ENCODE measurements at places on chromosomes 4 and X.

GRCh38 chr4:154507156-154507555, 15.6 kb upstream of the DCHS2 start:
- H3K4me3 ChIP-seq = no peak overlapping the region
- DNase-seq = no peak
- peaks cover 3% of the 10 kb centered on the region for H3K27me3 ChIP-seq
- H3K36me3 ChIP-seq = no peaks in the 10 kb centered on the region

DNA sequence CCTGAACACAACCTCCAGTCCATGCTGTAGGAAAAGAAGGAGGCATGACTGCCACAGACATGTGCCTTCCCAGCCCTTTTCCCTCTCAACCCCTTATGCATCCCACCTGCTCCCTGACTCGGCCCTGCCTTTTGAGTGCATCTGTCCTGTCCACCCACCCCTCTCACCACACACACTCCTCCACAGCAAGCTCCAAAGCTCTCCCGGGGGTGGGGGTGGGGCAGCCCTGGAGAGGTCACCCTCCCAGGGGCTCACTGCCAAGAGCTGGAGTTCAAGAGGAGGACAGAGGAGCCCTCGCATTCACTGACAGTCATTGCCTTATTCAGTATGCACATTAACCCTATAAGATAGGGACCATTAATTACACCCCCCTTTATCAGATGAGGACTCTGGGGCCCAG, 46.6 kb upstream of the MAMLD1 start:
- H3K4me1 ChIP-seq = no peaks in the 10 kb centered on the region
- H3K36me3 ChIP-seq = no peaks in the 10 kb centered on the region
- no peaks in the 10 kb centered on the region for H3K27me3 ChIP-seq
- no peak for DNase-seq
- H3K4me3 ChIP-seq = no peak overlapping the region

DNA sequence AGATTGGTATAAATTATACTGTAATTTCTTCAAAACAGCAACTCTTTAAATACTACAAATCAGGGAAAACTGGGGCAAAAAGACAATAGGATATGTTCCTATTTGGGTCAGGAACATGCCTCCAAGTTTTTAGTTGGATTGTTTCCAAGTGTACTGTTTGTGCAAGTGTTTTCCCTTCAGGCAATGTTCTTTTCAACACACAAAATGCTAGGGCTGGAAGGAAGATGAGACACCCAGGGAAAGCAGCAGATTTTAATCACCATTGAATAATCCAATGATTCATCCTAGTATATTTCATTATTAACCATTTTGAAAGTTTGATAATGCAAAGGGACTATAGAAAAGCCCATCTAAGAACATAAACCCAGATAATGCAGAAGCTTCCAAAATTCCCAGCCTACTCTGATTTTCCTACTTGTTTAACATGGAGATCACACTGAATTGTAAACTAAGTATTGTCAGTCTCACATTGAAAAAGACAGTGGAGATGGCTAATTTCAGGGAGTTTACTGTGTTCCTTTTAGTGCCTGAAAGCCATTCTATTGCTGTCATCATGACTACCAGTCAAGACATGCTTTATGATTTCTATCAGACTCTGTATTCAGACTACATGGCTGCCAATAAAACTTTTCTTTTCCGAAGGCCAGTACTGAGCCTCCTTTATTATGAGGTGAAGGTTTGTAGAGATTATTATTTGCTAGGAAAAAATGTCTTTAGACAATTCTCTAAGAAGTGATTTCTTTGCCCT, 38.6 kb downstream of the COL4A6 start:
- no peaks in the 10 kb centered on the region for H3K27me3 ChIP-seq
- no peaks in the 10 kb centered on the region for H3K36me3 ChIP-seq
- no peak overlapping the region for H3K4me3 ChIP-seq
- no peaks in the 10 kb centered on the region for H3K4me1 ChIP-seq

GRCh38 chr4:77094496-77094895, 18.7 kb upstream of the CCNI start:
- H3K27ac ChIP-seq = no peak overlapping the region
- H3K27me3 ChIP-seq = no peaks in the 10 kb centered on the region
- no peaks in the 10 kb centered on the region for H3K4me1 ChIP-seq
- H3K4me3 ChIP-seq = no peak overlapping the region
- no peaks in the 10 kb centered on the region for H3K36me3 ChIP-seq

GRCh38 chr4:142413485-142413884, 432.6 kb downstream of the INPP4B start:
- no peaks in the 10 kb centered on the region for H3K36me3 ChIP-seq
- no peaks in the 10 kb centered on the region for H3K27me3 ChIP-seq

GRCh38 chr4:13522282-13523104, 21.8 kb downstream of the NKX3-2 start:
- peak overlapping the region; percentile 22 for H3K4me3 ChIP-seq
- H3K4me1 ChIP-seq = no peaks in the 10 kb centered on the region
- no peak overlapping the region for H3K27ac ChIP-seq
- DNase-seq = no peak
- H3K27me3 ChIP-seq = peaks cover 71% of the 10 kb centered on the region

- DNase-seq = no peak
- H3K4me3 ChIP-seq = no peak overlapping the region
- H3K36me3 ChIP-seq = peaks cover 11% of the 10 kb centered on the region
- no peak overlapping the region for H3K27ac ChIP-seq
Measured at GRCh38 chr4:39893693-39894072, 84.0 kb downstream of the PDS5A start.

GRCh38 chr4:53935780-53936179, 128.6 kb downstream of the CHIC2 start:
- H3K27ac ChIP-seq = no peak overlapping the region
- H3K27me3 ChIP-seq = no peaks in the 10 kb centered on the region
- DNase-seq = no peak
- H3K4me3 ChIP-seq = no peak overlapping the region
- no peaks in the 10 kb centered on the region for H3K4me1 ChIP-seq
- no peaks in the 10 kb centered on the region for H3K36me3 ChIP-seq

GRCh38 chr4:79820427-79820826, 252.6 kb downstream of the ANTXR2 start:
- H3K27me3 ChIP-seq = no peaks in the 10 kb centered on the region
- no peak overlapping the region for H3K27ac ChIP-seq
- no peaks in the 10 kb centered on the region for H3K36me3 ChIP-seq
- DNase-seq = no peak
- H3K4me1 ChIP-seq = no peaks in the 10 kb centered on the region

GRCh38 chr4:179605196-179605595, 2163.0 kb upstream of the AGA start:
- H3K4me3 ChIP-seq = no peak overlapping the region
- H3K4me1 ChIP-seq = no peaks in the 10 kb centered on the region
- no peaks in the 10 kb centered on the region for H3K36me3 ChIP-seq
- H3K27me3 ChIP-seq = no peaks in the 10 kb centered on the region
- DNase-seq = no peak

DNA sequence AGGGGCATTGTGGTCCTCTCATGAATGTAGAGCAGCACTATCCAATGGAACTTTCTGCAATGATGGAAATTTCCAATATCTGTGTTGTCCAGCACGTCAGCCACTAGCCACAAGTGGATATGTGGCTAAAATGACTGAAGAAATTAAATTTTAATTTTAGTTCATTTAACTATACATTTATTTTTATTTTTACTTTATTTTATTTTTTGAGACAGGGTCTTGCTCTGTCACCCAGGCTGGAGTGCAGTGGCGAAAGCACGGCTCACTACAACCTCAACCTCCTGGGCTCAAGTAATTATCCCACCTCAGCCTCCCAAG, 13.3 kb upstream of the RBBP7 start:
- H3K4me3 ChIP-seq = peak overlapping the region; percentile 62
- H3K4me1 ChIP-seq = no peaks in the 10 kb centered on the region
- no peak for DNase-seq
- peak overlapping the region; percentile 76 for H3K27ac ChIP-seq
- H3K27me3 ChIP-seq = no peaks in the 10 kb centered on the region
- H3K36me3 ChIP-seq = no peaks in the 10 kb centered on the region

DNA sequence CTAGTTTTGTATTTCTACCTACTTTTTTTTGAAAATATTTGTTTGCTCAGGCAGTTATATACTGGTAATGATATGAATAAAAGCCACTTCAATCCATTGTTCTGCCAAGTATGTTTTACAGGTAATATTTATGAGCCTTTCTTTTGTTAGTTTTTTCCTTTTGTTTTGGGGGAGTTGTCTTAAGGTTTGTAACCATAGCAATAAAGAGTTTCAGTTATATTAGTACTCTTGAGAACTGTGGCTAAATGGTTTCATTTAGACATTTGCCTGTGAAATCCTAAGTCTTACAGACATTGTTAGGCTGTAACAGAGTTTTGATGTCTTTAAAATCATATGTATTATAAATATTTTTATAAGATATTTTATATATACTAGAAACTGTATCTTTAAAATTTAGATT, 150.1 kb downstream of the DIPK2B start:
- H3K27me3 ChIP-seq = no peaks in the 10 kb centered on the region
- no peak overlapping the region for H3K27ac ChIP-seq
- H3K4me3 ChIP-seq = no peak overlapping the region
- peaks cover 11% of the 10 kb centered on the region for H3K36me3 ChIP-seq

- peaks cover 4% of the 10 kb centered on the region for H3K27me3 ChIP-seq
- no peak for DNase-seq
- H3K27ac ChIP-seq = no peak overlapping the region
- no peak overlapping the region for H3K4me3 ChIP-seq
Measured at GRCh38 chrX:39050427-39050826, 249.2 kb downstream of the MID1IP1 start.

- H3K4me1 ChIP-seq = no peaks in the 10 kb centered on the region
- no peak overlapping the region for H3K27ac ChIP-seq
- H3K4me3 ChIP-seq = no peak overlapping the region
- no peak for DNase-seq
- no peaks in the 10 kb centered on the region for H3K36me3 ChIP-seq
Measured at GRCh38 chr4:24443200-24443599, 141.2 kb downstream of the DHX15 start.

DNA sequence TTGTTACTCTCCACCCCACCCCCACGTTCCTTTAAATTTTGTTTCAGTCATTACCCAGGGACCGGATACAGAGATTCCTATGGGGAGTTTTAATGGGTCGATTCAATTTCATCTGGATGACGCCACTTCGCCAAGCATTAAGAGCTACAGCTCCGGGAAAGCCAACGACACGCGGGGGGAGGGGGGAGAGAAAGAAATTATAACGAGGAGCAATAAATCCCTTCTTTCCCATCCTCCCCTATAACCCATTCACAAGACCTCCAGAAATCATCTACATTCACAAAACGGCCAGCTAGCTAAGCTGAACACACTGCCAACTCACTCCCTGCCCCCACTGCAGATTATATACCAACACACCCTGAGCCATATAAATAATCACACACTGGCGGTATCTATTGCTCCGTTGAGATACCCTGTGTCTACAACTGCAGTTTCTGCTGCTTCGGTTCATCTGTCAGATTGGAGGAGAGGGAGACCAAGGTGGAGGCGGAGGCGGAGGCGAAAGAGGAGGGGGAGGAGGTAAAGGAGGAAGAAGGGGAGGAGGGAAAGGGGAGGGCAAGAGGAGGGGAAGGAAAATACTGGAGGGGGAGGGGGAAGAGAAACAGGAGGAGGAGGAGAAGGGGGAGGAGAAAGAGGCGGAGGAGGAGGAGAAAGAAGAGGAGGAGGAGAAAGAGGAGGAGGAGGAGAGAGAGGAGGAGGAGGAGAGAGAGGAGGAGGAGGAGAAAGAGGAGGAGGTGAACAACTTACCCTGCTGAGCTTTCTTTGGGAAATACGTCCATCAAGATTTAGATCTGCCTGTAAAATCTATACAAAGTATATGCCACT, 113.9 kb upstream of the VAMP7 start:
- peak overlapping the region; percentile 64 for H3K4me3 ChIP-seq
- peak; percentile 52 for DNase-seq
- H3K27me3 ChIP-seq = no peaks in the 10 kb centered on the region

DNA sequence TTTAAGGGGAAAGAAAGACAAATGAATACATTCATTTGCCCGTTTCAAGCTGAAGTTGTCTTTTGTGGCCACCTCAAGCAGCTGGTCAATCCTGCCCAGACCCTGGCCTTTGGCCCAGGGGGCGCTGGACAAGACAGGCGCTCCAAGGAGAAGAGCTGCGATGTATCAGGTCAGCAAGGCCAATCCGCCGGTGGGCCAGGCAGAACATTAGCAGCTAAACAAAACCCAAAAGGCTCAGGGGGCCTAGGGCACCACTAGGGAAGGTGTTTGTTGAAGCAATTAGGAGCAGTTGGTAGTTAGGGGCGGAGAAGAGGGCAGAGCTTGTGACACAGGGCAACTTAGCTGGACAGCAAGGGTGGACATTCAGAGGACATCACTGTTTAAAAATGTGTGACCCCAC, 60.8 kb upstream of the TMEM33 start:
- H3K27ac ChIP-seq = no peak overlapping the region
- H3K4me3 ChIP-seq = no peak overlapping the region
- H3K27me3 ChIP-seq = peaks cover 25% of the 10 kb centered on the region

GRCh38 chr4:148975464-148975863, 533.2 kb upstream of the NR3C2 start:
- no peaks in the 10 kb centered on the region for H3K27me3 ChIP-seq
- no peaks in the 10 kb centered on the region for H3K4me1 ChIP-seq

GRCh38 chr4:8221476-8221875, 22.4 kb downstream of the SH3TC1 start:
- H3K27me3 ChIP-seq = no peaks in the 10 kb centered on the region
- no peak overlapping the region for H3K27ac ChIP-seq
- no peaks in the 10 kb centered on the region for H3K36me3 ChIP-seq
- no peaks in the 10 kb centered on the region for H3K4me1 ChIP-seq
- no peak overlapping the region for H3K4me3 ChIP-seq
- no peak for DNase-seq

DNA sequence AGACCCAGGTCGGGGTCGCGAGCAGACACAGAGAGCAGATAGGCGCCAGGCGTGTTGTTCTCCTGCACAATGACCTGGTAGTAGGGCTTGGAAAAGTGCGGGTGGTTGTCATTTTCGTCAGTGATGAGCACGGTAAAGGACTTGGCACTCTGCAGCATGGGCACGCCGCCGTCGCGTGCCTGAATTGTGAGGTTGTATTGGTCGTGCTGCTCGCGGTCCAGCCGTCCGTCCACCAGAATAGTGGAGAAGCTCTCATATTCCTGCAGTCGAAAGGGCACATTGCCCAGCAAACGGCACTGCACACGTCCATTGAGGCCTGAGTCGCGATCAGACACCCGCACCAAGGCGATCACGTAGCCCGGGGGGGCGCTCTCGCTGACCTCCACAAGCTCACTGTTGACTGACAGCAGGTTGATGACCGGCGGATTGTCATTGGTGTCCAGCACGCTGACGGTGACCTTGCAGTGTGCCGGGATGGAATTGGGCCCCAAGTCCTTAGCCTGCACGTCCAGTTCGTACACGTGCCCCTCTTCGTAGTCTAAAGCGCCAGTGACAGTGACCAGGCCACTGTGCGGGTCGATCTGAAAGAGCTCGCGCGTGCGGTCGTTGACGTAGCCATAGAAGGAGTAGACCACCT, 2.8 kb downstream of the PCDH19 start:
- H3K27ac ChIP-seq = no peak overlapping the region
- H3K4me3 ChIP-seq = no peak overlapping the region
- no peaks in the 10 kb centered on the region for H3K36me3 ChIP-seq
- DNase-seq = no peak
- H3K27me3 ChIP-seq = no peaks in the 10 kb centered on the region
- no peaks in the 10 kb centered on the region for H3K4me1 ChIP-seq

- no peak overlapping the region for H3K4me3 ChIP-seq
- H3K27me3 ChIP-seq = no peaks in the 10 kb centered on the region
- DNase-seq = no peak
Measured at GRCh38 chrX:84358271-84358670, 144.0 kb downstream of the HDX start.

- H3K4me1 ChIP-seq = no peaks in the 10 kb centered on the region
- H3K27ac ChIP-seq = no peak overlapping the region
- no peak overlapping the region for H3K4me3 ChIP-seq
- H3K36me3 ChIP-seq = no peaks in the 10 kb centered on the region
- H3K27me3 ChIP-seq = no peaks in the 10 kb centered on the region
Measured at GRCh38 chr4:33512397-33512796, 2731.9 kb downstream of the ARAP2 start.

- no peaks in the 10 kb centered on the region for H3K27me3 ChIP-seq
- DNase-seq = no peak
- H3K36me3 ChIP-seq = no peaks in the 10 kb centered on the region
- H3K27ac ChIP-seq = no peak overlapping the region
Measured at GRCh38 chr4:5127556-5127955, 76.3 kb downstream of the STK32B start.
